ENCODE measurements at places on chromosomes 3 and 15.

DNA sequence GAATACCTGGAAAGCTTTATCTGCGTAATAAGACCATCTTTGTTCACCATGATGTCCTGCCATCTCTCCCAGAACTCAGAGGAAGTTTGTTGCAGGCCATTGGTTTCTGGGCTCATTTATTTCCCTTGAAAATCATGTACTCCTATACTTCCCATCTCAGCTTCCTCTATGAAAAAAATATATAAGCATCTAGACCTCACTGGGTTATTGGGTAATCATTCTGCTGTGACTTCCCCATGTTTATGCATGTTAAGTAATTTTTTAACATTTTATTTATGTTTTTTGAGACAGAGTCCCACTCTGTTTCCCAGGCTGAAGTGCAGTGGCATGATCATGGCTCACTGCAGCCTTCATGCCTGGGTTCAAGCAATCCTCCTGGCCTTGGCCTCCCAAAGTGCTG, 184.5 kb downstream of the ZPLD1 start:
- DNase-seq, result no peak

DNA sequence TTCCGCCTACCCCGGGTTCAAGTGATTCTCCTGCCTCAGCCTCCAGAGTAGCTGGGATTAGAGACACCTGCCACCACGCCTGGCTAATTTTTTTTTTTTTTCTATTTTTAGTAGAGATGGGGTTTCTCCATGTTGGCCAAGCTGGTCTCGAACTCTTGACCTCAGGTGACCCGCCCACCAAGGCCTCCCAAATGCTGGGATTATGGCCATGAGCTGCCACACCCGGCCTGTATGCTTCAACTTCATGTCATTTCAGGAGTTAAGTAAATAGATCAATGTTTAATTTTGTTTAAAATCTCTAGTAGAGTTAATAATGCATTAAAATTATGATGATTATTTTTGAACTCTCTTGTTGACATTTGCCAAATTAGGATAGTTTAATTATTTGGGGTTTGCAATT, 121.1 kb upstream of the ALDH1A3 start:
- DNase-seq, result no peak

GRCh38 chr3:161474139-161474538, 22.5 kb upstream of the OTOL1 start:
- DNase-seq, result no peak

DNA sequence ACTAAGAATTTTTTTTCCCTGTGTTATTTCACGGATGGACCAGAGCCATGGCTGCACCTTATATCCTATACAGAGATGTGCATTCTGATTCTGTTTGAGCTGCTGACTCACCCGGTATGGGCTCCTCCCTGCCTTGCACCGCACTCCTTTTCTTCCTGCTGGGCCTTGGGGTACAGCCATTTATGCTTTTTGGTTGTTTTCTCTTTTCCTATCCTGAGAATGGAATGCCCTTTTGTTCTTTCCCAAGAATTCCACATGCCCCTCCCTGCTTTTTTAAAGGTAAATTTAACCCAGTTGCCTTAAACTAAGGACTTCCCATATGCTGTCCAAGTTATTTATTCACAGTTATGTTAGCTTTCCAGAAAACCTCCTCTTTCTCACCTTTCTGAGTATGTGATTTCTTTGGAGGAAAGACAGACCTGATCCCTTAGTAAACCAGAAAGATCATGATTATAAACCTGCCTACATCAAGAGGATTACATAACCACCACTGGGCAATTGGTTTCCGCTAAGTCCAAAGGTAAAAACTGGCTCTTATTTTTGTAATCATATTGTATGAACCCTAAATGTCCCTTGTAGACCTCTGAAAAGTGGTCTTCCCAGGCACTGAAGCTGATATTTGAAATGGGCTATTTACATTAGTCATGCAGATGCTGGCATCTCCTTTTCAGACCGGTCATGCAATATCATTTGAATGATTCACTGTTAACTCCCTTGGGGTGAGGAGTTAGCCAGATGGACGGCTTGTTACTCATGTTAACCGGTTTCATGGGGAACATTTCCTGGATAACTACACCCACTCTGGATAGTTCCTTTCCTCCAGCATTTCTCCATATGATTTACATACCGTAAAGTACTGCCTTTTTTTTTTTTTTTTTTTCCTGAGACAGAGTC, 45.5 kb downstream of the TMOD3 start:
- DNase-seq, result no peak

- no peak for DNase-seq
Observed at GRCh38 chr3:58222161-58222724, 11.5 kb upstream of the DNASE1L3 start.

DNA sequence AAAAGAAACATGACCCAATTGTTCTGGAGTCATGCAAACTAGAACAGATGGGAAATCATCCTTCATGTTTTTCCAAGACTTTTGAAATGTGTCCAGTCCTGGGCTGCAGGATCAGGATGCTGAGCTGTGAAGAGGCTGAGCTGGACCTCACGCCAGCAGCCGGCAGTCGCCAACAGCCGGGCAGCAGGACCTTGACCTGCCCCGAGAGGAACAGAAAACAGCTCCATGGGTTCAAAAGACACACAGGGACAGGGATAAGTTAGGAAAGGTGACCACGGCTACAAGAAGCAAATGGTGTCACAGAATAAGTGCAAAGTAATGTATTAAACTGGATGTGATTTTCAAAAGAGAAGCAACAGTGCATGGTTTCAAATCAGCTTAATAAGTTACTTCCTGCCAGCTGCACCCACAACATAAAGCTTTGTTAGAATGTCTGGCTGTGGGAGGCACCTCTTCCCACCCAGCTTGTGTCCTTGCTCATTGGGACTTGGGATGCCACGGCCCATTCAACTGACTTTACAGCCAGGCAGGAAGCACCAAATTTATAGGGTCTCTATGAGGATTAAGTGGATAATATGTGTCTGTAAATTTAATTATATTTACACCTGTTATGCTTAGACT, 266.4 kb downstream of the GABRG3 start:
- no peak for DNase-seq

GRCh38 chr3:146914409-146914808, 309.3 kb upstream of the PLSCR5 start:
- no peak for DNase-seq

GRCh38 chr15:49815526-49815925, 194.7 kb downstream of the DTWD1 start:
- no peak for DNase-seq

- DNase-seq, result no peak
Observed at GRCh38 chr3:20225769-20226168, 39.8 kb upstream of the SGO1 start.

DNA sequence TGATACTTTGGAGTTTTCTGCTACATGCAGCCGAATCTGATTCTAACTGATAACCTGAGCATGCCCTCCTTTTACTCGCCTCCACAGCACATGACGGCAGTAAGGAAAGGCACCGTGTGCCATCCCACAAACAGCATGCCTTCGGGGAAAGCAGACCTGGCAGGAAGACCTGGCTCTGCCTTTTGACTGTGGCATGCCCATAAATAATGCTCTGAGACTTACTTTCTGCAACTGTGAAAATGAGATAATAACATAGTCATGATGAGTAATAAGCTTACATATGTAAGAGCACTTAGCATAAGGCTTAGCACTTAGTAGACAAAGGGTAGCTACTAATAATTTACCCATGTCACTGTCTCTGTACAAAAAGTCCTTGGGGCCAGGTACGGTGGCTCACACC, 32.9 kb downstream of the MTHFS start:
- DNase-seq, result no peak

DNA sequence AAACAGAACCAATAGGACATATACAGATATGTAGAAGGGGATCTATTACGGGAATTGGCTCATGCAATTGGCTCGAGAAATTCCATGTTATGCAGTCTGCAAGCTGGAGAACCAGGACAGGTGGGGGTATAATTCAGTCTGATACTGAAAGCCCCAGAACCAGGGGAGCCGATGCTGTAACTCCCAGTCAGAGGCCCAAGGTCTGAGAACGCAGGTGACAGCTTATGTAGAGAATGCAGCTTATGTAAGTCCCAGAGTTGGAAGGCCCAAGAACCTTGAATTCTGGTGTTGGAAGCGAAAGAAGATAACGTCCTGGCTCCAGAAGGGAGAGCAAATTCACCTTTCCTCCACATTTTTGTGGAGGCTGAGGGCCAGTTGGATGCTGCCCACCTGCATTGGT, 62.7 kb downstream of the CCNL1 start:
- no peak for DNase-seq

- no peak for DNase-seq
Observed at GRCh38 chr3:131082871-131083863, 56.5 kb downstream of the NEK11 start.

- no peak for DNase-seq
Observed at GRCh38 chr15:96217983-96218382, 112.5 kb upstream of the NR2F2 start.

GRCh38 chr3:155869691-155870090, 759 bp upstream of the GMPS start:
- no peak for DNase-seq

DNA sequence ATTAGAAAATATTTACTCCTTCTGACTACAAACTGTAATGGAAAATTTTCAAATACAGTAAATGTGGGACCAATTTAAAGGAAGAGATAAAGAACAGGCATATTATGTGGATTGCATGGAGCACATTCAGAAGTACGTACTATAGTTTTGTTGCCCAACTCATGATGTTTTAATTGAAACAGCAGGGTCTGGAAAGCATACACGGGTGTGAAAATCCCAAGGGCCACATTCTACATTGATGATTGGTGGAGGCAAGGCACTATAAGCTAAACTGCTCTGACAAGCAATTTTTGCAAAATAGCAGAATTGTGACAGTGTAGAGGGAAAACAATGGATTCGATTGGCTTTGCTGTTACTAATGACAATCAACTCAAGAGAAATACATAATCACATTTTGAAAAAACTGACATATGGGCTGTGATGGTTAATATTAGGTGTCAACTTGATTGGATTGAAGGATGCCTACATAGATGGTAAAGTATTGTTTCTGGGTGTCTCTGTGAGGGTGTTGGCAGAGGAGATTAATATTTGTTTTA, 458.6 kb downstream of the PYDC2 start:
- DNase-seq, result no peak

- DNase-seq, result no peak
Observed at GRCh38 chr3:188947401-188948280, 224.1 kb upstream of the TPRG1 start.

GRCh38 chr15:40340038-40340739, 550 bp downstream of the CCDC9B start:
- no peak for DNase-seq

GRCh38 chr3:148604270-148605085, 93.2 kb upstream of the AGTR1 start:
- no peak for DNase-seq

DNA sequence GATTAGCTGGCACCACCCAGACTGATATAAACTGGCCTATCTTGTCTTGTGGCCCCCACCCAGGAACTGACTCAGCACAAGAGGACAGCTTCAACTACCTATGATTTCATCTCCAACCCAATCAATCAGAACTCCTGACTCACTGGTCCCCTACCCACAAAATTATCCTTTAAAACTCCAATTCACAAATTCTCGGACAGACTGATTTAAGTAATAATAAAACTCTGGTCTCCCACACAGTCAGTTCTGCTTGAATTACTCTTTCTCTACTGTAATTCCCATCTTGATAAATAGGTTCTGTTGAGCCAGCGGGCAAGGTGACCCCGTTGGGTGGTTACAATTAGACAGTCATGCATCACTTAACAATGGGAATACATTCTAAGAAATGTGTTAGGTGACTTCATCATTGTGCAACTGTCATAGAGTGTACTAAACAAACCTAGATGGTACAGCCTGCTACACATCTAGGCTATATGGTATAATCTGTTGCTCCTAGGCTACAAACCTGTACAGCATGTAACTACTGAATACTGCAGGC, 48.1 kb upstream of the MAP4 start:
- no peak for DNase-seq

GRCh38 chr3:122151480-122151879, 32.0 kb upstream of the CASR start:
- no peak for DNase-seq

All from CD4-positive, alpha-beta T cell treated with Interleukin-15 for 1 hour (primary cell).